Right forelimb (tissue), 1 donor: ENCODE measurements at places on chromosomes 7 and 10.

- DNase-seq = no peak
These were observed 74.7 kb upstream of the UNC5B start for GRCh38 chr10:71137701-71138100.

GRCh38 chr7:3013975-3014792 is 29.5 kb downstream of the CARD11 start:
- no peak for DNase-seq

DNA sequence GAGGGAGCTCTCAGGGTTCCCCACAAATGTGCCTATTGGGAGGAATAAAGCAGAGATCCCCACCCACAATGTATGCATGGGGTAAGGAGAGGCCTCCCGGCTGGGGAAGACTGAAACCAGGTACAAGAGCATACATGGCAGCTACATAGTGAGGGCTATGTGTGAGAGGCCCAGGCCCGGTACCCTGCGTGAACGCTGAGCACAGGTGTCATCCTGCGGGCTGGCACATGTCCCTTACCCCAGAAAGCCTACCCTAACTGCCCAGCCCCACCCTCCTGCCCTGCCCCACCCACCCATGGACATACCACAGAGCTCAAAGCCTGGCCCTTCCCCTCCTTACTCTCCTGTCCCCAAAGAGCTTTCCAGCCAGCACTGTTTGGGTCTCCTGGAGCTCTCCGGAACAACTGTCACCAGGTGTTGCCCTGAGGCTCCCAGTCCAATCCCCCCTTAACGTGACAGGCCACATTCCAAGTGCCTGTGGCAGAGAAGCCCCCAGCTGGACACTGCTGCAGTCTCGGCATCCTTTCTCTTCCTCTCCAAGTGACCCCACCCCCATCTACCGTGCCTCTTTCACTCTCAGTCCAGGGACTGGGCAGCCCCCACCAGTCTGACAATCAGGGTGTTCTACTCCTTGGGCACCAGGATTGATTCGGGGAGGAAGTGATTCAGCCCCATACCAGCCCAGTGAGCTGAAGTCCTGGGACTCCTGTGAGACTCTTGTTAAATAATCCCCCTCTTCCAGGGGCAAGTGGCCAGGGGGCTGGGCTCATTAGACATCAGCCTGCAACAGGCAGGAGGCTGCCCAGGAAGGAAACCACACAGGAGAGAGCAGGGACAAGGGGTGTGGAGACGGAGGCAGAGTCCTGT is 19.6 kb downstream of the GRID1 start:
- peak; percentile 25 for DNase-seq

DNA sequence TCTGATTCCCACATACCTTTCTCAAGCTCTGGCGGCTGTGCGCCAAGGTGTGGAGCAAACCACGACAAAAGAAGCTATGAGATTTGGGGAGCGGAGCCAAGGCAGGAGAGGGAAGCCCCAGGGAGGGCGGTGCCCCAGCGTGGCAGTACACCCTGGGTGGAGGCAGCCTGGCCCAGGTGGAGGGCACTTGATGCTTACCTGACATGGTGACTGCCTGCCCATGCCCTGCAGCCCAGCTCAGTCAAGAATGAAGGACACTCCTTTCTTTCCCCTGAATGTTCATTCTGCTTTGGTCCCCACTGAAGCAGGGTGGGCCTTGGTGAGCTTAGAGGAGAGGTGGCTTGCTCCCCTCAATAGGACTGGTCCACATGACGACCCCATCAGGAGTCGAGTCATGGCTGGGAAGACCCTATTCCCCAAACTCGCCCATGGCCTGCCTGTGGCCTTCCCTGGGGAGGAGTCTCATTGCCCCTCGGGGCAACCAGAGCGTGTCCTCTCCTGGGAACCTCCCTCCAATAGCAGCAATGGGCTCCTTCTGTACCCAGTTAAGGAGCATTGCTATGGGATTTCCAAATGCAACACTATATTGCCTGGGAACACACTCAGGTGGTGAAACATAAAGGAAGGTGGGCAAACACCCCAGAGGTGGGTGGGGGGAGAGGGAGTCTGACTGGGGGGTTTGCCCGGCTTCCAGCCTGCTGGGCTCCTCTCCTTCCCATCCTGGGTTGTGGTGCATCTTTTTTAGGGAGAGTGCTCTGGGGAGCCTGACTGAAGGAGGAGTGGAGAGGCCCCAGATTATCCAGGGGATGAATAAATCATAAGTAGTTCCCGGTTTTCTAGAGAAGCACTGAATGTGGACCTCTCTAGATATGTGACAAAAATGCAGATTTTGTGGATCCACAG is 22.7 kb downstream of the RAMP3 start:
- no peak for DNase-seq

GRCh38 chr10:52313933-52314821 is at the start of gene DKK1:
Gene DKK1, plus strand, starts transcription at chr10:52314281. Its CDS starts 154 bp downstream, at chr10:52314435.
- DNase-seq = peak; percentile 66

DNA sequence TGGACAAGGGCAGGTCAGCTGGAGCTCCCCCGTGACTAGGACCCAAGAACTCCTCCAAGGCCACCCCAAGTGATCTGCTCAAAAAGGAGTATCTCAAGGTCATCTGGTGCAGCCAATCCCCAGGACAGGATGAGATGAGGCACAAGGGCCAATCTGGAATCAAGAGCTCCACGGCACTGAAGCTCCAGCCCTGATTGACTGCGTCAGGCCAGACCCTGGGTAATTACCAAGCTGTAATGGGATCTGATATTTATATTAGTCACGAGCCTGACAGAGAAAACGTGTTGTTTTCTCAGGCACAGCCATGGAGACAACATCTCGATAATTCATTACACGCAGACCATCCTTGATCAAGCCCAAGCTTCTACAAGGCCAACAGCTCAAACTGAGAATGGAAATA is 4.2 kb downstream of the KCNMA1 start:
- no peak for DNase-seq

DNA sequence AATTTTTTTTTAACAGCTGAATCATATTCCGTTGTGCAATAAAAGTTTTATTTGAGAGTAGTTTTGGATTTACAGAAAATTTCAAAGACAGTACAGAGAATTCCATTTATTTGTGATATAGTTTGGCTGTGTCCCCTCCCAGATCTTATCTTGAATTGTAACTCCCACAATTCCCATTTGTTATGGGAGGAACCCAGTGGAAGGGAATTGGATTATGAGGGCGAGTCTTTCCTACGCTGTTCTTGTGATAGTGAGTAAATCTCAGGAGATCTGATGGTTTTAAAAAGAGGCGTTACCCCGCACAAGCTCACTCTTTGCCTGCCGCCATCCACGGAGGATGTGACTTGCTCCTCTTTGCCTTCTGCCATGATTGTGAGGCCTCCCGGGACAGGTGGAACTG is 228.0 kb upstream of the MAGI2 start:
- DNase-seq = no peak

- DNase-seq = no peak
These were observed 154.0 kb downstream of the CCDC3 start for GRCh38 chr10:12847361-12847975.
